ENCODE measurements at places on chromosomes 16 and 17. TPM values are rescaled to one million over a fixed set of nuclear protein-coding genes. Genes with fewer than 3 reads are reported as not detected.

- no peak for DNase-seq
These were observed 15.1 kb upstream of the CSNK2A2 start for GRCh38 chr16:58212824-58213655.

Gene SLC5A2
- total RNA-seq = not detected

- DNase-seq = no peak
These were observed 930 bp downstream of the CHMP1A start for GRCh38 chr16:89656435-89657121.

DNA sequence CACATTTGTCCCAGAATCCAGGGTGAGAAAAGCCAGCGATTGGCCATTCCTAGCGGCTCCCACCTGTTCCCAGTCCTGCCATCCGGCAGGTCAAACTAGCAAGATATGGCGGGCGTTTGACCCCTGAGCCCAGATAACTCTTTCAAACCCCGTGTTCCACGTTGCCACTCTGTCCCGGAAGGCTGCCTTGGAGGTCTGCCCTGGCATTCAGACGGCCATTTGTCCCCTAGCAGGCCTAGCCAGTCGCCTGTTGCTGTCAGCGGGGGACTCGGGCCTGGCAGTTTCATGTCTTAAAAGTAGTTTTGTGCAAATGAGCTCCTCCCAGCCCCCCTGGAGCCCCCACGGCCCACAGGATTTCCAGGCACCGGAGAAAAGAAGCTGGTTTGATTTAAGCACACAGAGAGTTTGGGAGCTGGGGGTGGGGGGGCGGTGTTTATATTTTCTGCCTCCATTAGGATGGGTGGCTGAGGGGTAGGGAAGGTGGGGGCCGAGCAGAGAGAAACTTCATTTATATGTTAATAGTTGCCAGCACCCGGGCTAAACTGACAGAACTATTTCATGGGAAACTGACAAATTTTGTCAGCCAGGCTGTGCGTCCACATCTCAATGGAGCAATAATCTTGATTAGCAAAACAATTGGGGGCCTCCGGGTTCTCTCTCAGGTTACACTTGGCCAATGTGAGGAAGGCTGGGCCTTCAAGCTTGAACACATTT lies 240.9 kb upstream of the SALL1 start:
- no peak for DNase-seq

DNA sequence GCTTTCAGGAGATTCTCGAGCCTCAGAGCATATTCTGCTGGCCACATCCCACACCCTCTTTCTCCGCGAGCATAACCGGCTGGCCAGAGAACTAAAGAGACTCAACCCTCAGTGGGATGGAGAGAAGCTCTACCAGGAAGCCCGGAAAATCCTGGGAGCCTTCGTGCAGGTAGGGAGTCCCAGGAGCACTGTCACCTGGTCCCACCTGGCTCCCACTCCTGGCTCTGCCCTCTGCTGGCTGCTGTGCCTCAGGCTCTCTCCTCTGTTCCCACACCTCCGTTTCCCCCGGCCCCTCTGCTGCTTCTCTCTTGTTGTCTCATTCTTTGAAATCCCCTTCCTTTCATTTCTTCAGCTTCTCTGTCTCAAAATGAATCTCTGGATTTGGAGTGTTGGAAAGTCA lies 16.4 kb downstream of the LPO start:
- no peak for DNase-seq

Gene OR1F1
- total RNA-seq = not detected

Gene KCNH4
- not detected for total RNA-seq

GRCh38 chr16:67803894-67804293 lies 2.5 kb downstream of the RANBP10 start:
- no peak for DNase-seq

Gene UNC45B
- not detected for total RNA-seq

DNA sequence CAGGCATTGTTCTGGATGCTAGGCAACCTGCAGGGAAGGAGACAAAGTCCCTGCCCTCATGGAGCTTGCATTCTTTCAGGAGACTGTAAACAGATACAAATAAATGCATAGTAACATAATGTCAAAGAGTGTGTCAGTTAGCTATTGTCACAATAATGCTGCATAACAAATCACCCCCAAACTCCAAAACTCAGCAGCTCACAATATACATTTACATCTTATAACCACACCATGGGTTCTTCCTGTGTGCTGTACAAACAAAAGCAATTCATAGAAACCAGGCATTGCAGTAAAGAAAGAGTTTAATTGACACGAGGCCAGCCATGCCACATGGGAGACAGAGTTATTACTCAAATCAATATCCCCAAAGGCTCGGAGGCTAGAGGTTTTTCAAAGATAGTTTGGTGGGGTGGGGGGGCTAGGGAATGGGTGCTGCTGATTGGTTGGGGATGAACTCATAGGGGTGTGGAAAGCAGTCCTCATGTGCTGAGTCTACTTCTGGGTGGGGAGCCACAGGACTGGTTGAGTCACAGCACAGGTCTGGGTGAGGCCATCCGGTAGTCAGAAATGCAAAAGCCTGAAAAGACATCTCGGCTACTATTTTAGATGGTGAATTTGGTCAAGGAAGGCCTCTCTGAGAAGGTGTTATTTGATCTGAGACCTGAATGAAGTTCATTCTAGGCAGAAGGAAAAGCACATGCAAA lies 79.0 kb downstream of the GPRC5B start:
- DNase-seq = no peak

GRCh38 chr16:81539009-81539758 lies 94.6 kb downstream of the CMIP start:
- no peak for DNase-seq

DNA sequence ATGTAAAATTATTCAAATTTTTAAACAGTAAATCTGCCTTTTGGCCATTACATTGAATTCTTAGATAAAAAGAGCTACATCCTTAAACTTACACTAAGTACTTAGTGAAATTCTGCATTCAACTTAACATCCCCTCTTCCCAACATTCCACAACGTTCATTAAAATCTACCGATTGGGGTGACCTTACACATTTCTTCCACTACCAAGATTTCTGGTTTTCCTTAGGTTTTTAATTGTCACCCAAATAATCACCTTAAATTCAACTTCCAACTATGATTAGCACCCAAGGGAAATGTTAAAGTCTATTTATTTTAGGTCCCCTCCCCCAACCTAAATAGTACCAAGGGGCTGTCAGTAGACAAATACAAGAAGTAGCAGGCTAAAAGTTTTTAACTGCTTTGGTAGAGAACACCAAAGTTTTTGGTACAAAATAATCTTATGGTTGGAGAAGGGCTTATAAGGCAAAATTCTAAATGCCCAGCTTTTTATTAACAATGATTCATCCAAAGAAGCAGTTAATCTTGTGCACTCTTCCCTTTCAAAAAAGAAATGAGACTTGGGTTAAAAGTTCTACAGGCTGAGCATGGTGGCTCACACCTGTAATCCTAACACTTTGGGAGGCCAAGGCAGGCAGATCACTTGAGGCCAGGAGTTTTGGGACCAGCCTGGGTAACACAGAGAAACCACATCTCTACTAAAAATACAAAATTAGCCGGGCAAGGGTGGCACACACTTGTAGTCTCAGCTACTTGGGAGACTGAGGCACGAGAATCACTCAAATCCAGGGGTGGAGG lies 4.7 kb downstream of the SRSF1 start:
- no peak for DNase-seq

DNA sequence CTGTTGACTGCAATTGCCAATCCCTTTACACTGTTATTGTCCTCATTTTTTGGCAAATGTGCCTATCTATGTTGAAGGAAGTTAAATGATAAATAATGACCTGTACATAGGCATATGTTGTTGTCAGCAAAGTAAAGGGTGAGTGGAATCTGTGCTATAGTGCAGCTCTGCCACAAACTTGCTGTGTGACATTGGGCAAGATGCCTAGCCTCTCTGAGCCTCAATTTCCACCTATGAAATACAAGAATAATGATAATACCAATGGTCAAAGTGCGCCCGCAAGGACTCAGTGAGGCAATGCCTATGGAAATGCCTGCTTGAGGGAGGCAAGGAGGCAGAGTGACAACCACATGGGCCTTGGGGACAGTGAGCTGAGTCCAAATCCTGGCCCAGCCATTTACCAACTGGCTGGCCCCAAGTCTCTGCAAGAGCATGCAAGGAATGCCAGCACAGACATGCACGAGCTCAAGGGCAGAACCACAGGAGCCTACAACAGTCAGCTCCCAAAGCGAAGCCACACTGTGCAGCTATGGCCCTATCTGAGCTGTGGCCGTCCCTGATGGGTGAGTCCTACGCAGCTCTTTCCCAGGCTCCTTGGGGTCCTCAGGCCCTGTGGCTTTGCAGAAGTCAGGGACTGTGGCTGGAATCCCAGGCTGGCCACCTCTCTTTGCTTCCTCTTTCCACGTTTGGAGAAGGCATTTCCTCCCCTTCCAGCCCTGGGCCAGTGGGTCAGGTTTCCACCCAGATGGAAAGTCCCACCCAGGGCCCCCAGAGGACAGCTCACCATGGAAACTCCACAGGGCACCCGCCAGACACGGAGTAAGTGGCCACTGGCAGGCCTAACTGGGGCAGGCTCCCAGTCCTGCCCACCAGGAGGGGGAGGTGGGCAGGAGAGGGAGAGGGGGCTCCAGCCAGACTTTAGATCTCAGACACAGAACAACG lies 82.1 kb downstream of the ZNF423 start:
- no peak for DNase-seq

Gene GRAP
- 0.07 TPM for total RNA-seq

Gene FOXJ1
- total RNA-seq = not detected

DNA sequence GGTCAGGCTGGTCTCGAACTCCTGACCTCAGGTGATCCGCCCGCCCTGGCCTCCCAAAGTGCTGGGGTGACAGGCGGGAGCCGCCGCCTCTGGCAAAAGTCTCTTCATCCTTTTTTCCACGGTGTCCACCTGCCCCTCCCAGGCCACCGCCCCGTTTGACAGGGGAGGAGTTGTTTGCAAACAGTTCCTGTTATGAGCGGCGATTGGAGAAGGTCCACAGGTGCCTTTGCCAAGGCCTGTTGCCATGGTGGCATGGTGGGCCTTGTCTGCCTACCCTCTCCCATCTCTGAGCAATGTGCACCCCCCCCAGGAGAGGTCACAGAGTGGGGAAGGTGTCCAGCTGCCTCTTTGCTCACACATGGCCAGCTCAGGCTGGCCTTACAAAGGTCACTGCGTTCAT lies 16.0 kb upstream of the RAP1GAP2 start:
- no peak for DNase-seq

DNA sequence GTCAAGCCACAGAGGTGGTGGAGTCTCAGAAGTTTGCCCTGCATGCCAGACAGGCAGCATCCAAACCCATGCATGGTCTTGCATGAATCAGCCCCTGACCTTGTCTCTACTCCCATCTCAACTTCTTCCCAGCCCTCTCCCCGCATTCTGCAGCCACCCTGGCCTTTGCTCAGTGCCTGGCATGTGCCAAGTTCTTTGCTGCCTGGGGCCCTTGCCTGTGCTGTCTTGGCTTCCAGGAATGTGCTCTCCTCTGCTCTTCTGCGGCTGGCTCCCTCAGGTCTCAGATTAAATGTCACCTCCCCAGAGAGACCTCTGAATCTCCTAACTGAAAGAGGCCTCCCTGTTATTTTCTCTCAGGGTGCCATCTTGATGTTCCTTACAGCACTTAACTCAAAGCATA lies 17.6 kb downstream of the DRC3 start:
- DNase-seq = peak; percentile 96

- DNase-seq = peak; percentile 75
These were observed 389.7 kb downstream of the SOX9 start for GRCh38 chr17:72510351-72511016.

DNA sequence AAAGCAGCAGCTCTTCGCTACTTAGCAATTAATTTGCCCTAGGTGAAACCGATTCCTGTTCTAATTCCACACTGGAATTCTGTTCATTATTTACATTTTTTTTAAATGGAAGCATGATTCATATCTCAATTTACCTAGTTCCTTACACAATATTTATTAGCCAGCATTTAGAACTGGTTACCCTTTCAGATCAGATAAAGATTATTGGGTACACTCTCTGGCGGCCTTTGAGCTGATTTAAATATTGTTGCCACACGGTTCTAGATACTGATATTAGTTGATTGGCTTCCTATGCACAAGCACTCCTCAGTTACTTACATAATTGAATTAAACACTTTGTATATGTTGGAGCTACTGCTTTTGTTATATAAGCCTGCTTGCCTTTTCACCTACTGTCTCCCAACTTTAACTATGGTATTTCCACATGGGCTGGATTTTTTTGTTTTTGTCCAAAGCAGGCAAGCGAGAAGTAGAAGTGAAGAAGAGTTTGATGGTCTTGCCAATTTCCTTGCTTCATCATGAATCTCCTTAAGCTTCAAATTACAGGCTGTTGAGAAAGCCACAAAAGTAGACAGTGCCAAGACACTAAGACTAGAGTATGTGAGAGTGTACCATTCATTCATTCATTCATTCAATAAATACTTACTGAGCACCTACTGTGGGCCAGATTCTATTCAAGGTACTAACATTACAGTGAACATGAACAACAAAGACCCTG lies 3.9 kb upstream of the ALDH3A2 start:
- no peak for DNase-seq

DNA sequence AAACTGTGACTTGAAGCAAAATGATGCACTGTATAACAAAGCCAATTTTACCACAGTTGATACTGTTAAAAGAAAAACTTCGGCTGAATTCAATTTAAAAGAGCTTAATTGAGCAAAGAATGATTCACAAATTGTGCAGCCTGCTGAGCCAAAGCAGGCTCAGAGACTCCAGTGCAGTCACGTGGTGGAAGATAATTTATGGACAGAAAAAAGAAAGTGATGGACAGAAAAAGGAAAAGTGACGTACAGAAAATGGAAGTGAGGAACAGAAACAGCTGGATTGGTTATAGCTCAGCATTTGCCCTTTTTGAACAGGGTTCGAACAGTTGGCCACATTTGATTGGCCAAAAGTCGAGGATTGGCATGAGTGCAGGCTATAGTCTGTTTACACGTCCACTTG lies 25.7 kb downstream of the ZSWIM7 start:
- no peak for DNase-seq

DNA sequence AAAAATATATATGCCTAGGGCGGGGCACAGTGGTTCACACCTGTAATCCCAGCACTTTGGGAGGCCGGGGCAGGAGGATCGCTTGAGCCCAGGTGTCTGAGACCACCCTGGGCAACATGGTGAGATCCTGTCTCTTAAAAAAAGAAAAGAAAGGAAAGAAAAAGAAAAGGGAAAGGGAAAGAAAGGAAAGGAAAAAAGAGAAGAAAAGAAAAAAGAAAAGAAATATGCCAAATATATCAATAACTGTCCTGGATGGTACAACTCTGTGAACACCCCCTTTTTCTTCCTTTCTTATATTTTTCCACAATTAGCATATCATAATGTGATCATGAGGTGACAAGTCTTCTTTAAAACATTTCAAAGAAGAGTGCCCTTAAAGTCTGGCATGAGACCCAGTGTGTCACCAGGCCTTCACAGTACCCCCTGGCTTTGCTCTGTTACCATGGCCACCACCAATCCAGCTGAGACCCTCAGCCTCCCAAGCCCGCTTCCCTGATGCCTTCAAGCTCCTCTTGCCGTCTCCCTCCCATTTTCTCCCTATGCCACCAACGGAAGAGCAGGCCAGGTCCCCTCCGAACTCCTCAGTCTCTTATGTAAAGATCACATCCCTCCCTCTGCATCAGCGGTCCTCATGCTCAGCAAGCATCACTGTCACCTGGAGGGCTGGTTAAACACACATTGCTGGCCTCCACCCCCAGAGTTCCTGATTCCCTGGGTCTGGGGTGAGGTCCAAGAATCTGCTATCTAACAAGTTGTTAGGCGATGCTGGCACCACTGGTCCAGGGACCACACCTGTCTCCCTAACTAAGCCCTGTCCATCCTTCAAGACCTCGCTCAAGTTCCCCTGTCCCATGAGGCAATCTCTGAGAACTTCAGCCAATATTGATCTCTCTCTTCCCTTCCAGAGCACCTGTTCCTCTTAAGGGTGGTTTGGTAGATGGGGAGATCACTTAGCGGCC lies 44.5 kb downstream of the CUEDC1 start:
- DNase-seq = no peak

GRCh38 chr17:35793257-35793656 lies 2.2 kb downstream of the MMP28 start:
- DNase-seq = no peak

- no peak for DNase-seq
These were observed 142.3 kb upstream of the ZFHX3 start for GRCh38 chr16:73190256-73190655.
